ENCODE measurements at places on chromosomes 7 and 10. TPM values are rescaled to one million over a fixed set of nuclear protein-coding genes. Genes with fewer than 3 reads are reported as not detected.

DNA sequence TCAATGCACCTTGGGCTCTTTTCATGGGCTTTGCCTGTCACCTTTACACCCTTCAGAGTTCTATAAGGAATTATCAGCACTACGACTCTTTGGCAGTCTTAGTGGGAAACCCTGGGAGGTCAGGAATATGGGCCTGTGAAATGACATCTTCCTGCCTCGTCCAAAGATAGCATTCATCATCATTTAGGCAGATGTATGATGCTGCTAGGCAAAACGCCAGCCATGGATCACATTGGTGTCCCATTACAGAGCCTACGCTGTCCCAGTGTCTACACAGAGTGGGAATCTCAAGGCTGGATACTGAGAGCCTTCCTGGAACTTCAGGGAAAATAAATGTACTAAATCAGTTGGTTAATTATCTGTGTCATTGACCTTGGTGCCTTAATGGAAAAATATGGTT lies 259.4 kb upstream of the CELF2 start:
- H3K4me3 ChIP-seq: no peak overlapping the region
- no peaks in the 10 kb centered on the region for H3K36me3 ChIP-seq
- H3K27me3 ChIP-seq: no peaks in the 10 kb centered on the region
- H3K27ac ChIP-seq: no peak overlapping the region
- H3K4me1 ChIP-seq: no peaks in the 10 kb centered on the region

DNA sequence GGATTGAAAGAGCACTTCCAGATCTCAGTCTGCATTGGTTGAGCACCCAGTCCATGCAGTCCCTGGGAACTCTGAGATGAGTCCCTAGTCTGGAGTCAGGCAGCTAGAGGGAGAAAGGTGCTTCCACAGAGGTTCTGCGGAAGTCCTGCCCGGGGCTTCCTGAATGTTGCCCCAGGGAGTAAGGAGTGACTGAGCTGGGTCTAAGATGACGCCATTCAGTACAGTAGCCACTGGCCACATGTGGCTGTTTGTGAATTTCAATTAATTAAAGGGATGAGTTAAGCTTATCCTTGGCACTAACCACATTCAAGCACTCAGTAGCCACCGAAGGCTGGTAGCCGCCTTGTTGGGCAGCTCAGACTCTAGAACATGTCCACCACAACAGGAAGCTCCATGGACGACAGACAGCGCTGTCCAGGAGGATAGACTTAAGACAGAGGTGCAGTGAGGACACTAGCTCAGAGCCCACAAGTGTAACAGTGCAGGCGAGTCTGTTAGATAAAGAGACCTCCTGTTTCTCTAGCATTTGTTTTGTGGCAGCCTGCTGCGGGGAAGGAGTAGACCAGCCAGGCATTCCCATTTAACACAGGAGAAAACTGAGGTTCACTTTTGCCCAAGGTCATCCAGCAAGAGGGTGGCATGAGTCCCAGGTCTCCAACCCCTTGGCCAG lies 101.6 kb upstream of the PPIF start:
- DNase-seq: no peak
- H3K36me3 ChIP-seq: no peaks in the 10 kb centered on the region
- H3K4me3 ChIP-seq: no peak overlapping the region
- peaks cover 7% of the 10 kb centered on the region for H3K4me1 ChIP-seq
- H3K27ac ChIP-seq: peak overlapping the region; percentile 12
- no peaks in the 10 kb centered on the region for H3K27me3 ChIP-seq

DNA sequence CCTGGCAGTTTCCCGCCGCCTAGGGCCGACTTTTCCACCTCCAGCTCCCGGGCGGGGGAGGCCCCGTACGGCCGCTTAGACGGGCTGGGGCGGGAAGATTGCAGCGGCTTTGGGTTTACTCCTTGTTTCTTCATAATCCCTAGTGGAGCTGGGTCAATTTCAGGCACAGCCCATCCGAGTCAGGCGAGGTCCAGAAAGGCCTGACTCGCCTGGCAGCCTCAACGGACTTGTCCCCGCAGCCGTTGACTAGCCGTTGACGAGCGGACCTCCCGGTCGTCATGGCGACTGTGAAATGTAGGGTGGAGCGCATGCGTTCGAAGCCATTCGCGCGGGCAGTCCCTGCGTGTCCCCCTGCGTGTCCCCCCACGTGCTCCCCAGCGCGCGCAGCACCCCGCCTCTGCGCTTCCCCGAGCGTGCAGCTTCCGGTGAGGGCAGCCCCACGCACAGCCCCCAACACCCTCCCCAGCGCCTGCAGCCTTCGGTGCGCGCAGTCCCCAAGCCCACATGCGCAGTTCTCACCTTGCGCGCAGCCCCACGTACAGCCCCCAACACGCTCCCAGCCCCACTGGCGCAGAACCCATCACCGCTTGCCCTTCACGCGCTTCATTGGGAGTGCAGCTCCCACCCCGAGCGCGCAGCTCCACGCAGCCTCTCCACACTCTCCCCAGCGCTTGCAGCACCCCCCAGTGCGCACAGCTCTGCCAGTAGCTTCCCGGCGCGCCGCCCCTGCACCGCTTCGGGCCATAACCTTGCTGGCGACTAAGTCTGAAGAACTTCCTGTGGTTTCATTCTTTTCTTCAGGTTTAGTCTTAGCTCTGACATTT lies 67.8 kb downstream of the TBX20 start:
- no peaks in the 10 kb centered on the region for H3K36me3 ChIP-seq
- H3K27ac ChIP-seq: no peak overlapping the region
- no peaks in the 10 kb centered on the region for H3K4me1 ChIP-seq

DNA sequence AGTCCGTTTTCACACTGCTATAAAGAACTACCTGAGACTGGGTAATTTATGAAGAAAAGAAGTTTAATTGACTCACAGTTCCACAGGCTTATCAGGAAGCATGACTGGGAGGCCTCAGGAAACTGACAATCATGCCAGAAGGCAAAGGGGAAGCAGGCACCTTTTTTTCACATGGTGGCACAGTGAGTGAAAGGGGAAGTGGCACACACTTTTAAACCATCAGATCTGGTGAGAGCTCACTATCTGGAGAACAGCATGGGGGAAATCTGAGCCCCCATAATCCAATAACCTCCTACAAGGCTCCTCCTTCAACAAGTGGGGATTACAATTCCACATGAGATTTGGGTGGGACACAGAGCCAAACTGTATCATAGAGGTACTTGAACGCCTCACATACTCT lies 30.0 kb downstream of the AGR3 start:
- no peaks in the 10 kb centered on the region for H3K27me3 ChIP-seq
- no peak overlapping the region for H3K27ac ChIP-seq
- H3K36me3 ChIP-seq: no peaks in the 10 kb centered on the region
- H3K4me1 ChIP-seq: no peaks in the 10 kb centered on the region
- no peak overlapping the region for H3K4me3 ChIP-seq
- no peak for DNase-seq

ZNF727 gene
- 5.6 TPM for total RNA-seq

OR2A42 gene
- total RNA-seq: not detected

SFXN3 gene
- total RNA-seq: 91.5 TPM

GPR158 gene
- 0.42 TPM for total RNA-seq

NPTX2 gene
- 11.5 TPM for total RNA-seq

GAD2 gene
- total RNA-seq: not detected
